ENCODE measurements at places on chromosomes 5 and 9.
A peak's percentile ranks its signal among the peaks of the same experiment; 100 is the strongest.

DNA sequence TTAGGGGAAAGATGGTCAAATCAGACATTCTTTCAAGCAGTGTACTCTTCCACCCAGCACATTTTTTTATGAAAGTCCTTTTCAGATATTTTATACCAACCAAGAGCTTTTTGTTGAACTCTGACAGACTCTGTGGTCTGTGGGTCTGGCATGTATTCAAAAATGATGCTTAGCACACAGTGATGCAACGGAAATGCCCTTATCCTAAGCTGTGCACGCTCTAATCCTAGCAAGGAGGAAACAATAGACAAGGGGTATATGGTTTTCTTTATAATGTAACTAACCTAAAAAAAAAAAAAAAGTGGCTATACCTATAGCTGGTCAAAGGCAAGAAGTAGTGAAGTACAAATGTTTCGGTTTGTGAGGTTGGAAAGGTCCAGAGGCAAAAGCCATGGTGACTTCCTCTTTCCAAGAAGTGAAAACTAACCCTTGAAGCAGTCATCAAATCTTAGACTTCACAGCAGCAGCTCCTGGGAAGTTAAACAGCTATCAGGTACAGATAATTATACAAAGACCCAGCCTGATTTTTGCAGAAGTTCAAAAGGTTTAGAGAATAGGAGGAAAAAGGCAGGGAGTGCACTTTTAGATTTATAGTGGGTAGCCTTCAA lies 82.5 kb downstream of the SEMA6A start:
- peak; percentile 88 for DNase-seq

DNA sequence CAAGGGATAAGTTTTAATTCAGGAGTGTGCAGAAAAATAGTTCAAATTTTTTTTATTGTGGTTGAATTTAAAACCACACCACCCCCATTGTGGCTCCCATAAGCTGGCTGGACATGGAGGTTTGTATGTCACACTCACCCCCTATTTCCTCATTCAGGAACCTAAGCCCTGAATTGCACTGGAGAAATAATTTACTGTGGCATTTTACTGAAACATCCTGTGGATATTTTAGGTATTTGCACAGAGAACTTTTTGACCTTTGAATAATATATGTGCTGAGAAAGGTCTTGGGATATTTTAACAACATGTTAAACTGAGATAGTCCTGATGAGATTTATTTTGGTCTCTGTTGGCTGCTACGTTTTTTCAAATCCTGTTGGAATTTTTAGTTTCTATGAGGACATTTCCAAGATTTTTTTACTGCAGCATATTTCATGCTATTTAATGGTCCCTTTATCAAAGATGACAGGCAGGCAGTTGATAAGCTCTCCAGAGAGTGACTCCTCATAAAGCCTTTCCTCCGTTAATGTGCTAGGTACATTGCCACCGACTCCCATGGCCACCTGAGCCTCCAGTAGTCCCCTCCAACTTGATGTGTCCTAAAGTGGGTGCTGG lies 51.2 kb upstream of the PALM2AKAP2 start:
- DNase-seq = no peak

- DNase-seq = no peak
These were observed 61.2 kb upstream of the PHYKPL start for GRCh38 chr5:178293815-178294214.

DNA sequence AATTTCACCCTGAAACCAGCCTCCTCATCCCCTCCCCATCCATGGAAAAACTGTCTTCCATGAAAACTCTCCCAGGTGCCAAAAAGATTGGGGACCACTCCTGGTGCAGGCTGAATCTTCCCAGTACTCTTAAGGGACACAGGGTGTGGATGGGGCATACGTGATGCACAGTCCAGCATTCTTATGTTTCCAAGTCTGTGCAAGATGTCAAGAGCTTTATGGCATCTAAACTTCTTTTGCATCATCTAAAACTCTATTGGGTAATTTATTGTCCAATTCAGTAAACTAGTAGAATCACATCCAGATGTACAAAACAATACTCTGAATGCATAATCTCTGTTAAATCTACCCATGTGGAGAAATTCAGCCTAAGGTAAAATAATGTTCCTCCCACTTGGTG lies 9.3 kb upstream of the FGD3 start:
- DNase-seq = no peak

DNA sequence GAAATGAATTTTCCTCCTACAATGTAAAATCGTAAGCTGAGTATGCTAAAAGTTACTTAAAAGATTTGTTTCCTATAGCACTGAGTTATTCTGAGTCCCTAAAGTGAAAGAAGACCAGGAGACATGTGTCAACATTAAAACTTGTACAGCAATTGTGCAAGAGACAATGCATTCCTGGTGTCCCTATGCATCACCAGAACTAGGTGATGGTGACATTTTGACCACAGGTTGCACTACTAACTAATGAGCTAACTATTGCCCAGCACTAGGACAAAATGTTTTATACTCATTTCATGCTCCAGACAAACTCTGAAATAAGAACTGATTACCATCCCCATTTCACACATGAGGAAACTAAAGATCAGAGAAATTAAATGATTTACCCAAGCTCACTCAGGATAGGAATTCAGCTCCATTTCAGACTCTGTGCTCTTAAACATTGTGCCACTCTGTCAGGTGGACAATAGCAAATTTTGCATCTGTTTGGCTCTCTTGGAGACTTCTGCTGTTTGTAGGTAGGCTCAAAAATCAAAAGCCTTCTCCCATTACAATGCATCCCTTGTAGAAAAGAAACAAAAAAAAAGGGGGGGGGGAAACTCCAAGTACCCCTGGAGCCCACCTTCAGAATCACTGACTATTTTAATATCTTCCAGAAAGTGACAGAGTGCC lies 269.2 kb downstream of the ACTL7B start:
- peak; percentile 25 for DNase-seq

DNA sequence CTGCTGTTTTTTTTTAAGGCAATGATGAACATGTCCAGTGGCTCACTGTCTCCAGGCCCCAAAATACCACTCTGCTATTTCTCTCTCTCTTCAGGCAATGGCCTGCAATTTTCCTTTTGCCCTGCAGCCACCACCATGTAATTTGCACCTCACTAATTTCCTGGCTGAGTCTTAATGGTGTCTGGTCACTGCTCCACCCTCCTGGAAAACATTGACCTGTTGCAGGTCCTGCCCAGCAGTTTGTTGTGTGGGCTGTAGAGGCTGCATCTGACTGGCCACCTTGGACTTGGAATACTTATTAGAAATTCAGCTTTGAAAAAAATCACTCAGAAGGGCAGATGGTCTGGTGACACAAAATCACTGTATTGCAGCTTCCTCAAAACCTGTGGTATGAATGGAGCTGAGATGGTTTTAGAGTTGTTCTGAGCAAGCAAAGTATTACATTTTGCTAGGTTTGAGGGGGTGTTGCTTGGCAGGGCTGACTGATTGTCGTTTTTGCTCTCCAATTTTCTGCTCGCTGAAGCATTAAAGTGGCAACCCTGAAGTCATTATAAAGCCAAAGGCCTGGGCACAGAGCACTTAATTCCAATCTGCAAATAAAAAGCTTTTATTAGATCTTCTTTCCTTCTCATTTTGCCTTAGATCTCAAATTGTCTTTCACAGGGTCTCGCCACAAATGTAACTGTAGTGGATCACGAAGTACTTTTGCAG lies 134.8 kb downstream of the TMEM174 start:
- DNase-seq = no peak

DNA sequence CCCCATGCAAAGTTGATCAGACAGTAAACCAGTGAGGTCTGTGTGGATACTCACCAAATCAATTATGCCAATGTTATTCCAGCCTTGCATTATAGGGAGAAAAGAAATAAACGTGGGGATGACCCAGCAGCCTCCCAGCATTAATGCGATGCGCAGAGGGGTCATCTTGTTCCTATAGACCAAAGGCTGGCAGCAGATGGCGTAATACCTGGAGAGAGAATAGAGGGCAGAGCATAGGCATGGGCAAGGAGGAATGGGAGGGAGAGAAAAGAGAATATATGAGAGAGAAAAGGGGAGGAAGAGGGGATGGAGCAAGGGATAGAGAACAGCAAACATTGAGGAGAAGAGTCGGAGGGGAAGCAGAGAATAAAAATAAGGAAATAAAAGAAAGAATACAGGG lies 131.2 kb downstream of the HTR4 start:
- no peak for DNase-seq

- DNase-seq = peak; percentile 67
These were observed 231.0 kb downstream of the CDK5RAP2 start for GRCh38 chr9:120348951-120349429.

DNA sequence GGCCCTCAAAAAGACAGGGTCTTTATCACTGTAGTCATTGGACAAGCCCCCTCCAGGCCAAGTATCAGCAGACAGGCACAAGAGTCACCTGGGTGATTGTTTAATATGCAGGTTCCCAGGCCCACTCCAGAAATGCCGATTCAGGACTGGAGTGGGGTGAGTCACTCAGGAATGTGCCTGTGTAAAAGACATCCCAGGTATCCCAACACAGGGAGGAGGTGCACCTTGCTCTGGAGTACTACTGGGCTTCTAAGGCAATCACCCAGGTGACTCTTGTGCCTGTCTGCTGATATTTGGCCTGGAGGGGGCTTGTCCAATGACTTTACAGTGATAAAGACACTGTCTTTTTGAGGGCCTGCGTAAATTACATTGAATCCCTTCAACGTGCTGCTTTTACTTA lies 40.6 kb downstream of the ACTL7B start:
- no peak for DNase-seq

DNA sequence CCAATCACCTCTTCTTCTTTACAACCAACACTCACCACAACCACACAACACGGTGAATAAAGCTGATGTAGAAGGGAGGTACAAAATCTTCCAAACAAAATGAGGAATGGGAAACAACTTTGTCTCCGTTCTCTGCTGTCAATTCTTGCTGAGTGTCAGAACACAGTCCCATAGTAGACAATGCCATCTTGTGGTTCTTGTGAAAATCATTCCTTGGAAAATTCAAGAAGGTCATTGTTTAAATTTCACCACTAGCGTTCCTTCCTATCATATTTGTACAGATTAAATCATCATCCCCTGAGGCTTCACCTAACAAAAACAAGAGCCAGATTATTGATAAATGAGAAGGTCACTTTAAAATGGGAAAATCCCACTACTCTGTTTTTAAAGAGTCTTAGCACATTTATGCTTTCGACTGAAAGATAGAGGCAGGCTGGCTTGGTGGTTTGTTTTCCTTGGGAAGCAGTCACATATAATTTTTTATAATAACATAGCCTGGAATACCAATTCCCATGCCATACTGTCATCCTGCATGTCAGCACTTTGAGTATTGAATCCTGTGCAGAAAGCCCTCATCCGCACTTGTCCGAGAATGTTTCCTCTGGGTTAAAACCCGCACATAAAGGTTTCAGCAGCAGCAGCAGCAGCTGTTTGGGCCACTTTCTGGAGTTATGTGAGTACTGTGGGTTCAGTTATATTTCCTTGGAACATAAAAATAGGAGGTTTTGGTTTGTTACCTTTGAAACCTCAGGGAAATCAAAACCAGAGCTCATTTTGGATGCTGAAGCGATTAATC lies 395.0 kb upstream of the SMARCA2 start:
- DNase-seq = no peak

- peak; percentile 93 for DNase-seq
These were observed at the start of gene DMRT2 for GRCh38 chr9:1050125-1050895. TSS of gene DMRT2 (plus strand) at chr9:1050357. CDS start at chr9:1051614, 1,257 bp downstream.

GRCh38 chr5:131377785-131378325 lies 114.0 kb downstream of the CDC42SE2 start:
- DNase-seq = no peak

DNA sequence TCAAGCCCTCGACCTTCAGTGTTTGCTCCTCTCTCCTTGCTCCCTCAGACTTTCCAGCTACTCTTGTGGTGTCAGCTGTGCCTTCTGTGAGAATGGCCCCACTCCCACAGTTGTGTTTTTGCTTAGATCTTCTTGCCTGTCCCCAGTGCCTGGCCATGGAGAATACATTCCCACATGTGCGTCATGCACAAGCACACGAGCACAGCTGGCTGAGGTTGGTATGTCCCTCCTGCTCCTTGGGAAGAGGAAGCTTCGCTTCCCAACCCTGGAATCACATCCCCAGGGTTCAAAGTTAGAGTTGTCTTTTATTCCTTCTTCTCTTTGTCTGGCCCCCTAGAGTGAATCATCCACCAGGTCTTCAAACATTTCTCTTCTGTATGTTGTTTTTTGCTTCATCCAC lies 518.6 kb downstream of the CCDC171 start:
- no peak for DNase-seq

DNA sequence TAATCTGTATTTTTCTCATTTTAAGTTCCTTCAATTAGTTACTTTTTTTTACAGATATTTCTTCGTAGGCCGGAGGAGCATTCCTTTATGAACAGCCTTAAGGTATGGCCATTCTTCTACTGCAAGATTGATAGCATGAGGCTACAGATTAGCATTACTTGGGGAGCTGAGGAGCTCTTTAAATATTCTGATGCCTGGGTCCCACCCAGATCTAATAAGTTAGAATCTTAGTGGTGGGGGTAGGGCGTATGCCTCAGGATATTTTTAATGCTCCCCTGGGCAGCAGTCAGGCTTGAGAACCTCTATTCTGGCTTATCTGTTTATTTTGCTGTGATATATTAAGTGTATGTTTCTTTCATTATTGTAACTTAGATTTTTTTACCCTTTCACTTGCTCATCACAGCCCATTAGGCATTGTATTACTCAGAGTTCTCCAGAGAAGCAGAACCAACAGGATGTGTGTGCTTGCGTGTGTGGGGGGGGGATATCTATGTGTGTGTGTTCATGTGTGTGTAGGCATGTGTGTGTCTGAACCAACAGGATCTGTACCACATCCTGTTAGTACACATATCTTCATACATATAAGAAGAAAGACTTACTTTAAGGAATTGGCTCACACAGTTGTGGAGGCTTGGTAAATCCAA lies 91.8 kb upstream of the MTAP start:
- no peak for DNase-seq

DNA sequence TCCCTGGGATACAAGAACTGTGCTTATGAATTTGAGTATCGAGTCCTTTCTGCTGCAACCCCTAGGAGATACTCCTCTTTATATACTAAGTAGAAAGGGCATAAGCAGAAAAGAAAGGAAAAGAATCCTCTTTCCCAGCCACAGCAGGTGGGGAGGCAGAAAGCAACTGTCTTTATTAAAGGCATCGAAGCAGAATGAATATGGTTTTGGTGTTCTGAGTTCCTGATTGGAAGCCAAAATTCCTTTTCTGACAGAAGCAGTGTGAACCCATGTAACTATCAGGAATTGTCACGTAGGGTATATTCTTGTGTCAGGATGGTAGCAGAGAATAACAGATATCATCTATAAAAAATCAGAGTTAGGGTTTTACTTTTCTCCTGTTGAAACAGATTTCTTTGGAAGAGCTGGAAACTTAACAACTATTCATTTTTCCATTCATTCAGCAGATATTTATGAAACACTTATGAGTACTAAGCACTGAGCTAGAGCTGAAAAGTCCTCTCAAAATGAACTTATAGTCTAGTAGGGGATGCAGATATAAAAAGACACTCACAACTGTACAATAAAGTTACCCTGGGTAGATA lies 96.5 kb upstream of the LHFPL2 start:
- no peak for DNase-seq

DNA sequence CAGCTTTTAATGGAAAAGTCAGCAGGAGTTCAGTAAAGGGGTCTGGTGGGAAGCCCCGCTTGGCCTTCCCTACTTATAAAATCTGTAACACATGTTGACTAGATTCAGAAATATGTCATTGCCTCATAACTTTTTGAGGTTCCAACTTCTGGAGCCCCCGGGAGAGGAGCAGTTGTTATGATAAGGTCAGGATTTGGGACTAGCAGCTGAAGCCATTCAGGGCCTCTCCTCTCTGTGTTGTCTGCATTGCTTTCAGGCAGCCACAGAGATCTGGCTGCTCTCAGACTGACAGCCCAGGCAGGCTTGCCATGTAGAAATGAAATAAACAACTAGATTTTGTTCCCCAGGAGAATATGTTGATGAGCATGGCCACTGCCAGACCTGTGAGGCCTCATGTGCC lies 167.1 kb downstream of the RFK start:
- no peak for DNase-seq

GRCh38 chr5:139849942-139850341 lies 54.3 kb downstream of the PSD2 start:
- no peak for DNase-seq

All from AG08395 (cell line).